Stimulated activated CD8-positive, alpha-beta memory T cell treated with anti-CD3 and anti-CD28 coated beads, Interleukin-15, amount 100 ng/mL, for 48 hours (primary cell): ENCODE measurements at places on chromosomes 5 and 9.

DNA sequence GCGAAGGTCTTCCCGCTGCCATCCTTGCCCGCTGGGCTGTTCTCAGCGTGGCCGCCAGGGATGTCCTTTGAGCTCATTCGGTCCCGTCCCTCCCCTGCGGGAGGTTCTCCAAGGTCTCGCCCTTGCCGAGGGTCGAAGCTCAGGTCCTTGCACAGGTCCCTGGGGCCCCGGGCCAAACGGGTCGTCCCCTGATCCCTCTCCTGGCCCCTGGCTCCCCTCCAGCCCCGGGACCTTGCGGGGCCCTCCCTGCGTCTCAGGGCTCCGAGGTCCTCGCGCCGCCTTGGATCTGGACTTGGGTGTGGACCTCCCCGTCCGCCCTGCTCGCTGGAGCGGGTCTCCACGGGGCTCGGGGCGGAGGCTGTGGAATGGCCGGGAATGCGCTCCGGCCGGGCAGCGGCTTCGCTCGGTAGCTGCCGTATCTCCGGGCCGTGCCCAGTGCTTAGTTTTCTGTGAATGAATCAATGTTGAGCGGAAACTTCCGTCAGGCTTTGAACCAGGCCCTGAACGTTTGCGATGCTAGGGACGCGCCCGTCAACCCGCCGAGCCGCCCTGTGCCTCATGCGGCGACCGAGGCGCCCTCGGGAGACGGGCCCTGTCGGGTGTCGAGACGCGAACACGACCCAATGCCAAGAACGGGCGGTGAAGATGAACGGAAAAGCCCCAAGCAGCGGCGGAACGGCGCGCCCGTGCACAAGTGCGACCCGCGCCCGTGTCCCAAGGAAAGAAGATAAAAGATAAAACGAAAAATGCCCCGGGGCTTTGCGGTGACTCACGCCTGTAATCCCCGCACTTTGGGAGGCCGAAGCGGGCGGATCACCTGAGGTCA is 780 bp downstream of the RNU6ATAC start:
- DNase-seq, result peak; percentile 52

DNA sequence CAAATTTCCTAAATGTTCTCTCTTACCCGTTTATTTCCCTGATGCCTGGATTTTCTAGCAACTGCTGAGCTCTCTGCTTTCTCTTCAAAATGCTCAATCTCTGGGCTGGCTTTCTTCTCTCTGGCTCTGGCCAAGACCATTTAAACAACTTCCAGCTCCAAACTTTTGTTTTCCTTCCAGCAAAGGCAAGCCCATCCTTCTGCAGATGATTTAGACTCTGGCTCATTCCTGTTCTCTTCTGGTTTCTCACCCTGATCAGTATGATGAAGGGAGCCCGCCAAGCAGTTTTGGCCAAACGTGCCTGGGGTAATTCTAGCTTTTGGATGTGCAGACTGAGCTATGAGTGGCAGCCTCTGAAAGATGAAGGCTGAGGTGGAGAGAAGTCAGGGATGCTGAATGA is 78.1 kb downstream of the HSPA4 start:
- no peak for DNase-seq

DNA sequence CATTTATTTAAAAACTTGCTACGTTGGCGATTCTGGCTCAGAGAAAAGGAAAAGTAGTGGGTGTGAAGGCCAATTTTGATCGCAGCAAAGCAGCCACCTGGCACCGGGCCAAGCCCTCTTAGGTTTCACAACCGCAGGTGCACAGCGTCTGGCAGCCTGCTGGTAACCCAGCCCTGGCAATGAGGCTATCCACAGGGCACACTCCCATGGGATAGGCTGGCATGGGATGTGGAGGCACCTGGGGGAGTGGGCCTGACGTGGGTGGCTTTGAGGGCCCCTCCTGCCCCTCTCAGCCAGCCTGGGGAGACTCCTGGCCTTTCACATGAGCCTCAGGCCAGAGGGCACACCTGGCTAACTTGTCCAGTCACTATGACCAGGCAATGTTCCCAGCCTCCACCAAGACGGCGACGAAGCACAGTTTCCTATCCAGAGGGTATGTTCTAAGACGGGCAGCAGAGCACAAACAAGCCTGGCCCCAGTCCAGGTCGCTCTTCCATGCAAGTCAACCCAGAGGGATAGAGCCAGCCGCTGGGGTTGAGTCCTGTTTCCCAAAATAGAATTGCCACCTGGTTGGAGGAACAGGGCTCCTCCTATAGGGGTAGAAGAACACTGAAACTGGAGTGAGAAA is 19.0 kb downstream of the CMBL start:
- no peak for DNase-seq

GRCh38 chr5:169970339-169970738 is 10.0 kb downstream of the INSYN2B start:
- DNase-seq, result no peak

DNA sequence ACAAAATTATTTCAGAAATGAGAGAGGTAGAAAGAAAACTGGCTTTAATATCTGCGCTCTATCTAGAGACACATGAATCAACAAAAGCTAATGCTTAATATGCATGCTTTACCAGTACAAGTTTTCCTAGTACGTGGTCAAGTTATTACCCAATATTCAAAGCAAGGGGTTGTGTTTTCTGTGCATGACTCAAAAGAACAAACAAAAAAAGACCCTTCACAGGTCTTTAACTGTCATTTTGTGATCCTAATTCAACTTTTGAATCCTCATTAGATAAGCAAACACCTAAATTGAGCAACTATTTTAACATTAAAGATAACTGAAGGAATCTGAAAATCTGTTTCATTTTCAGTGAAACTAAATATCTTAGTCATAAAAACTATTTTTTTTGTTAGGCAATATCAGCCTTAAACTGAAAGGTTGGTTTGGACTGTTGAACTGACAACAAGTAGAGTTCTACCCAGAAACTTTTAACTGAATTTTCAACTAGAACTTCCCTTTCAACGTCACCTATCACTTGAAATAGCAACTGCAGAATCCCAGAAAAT is 12.5 kb downstream of the ST8SIA4 start:
- no peak for DNase-seq
